ENCODE measurements at places on chromosomes 1 and 21. TPM values are rescaled to one million over a fixed set of nuclear protein-coding genes. Genes with fewer than 3 reads are reported as not detected.

Gene FAM177B
- 8.5 TPM for total RNA-seq

GRCh38 chr1:55869065-55869464 is 653.9 kb upstream of the USP24 start:
- no peak for DNase-seq

Gene NKAIN1
- not detected for total RNA-seq

Gene RNASEL
- 19.5 TPM for total RNA-seq

Gene APCS
- not detected for total RNA-seq

Gene SLAMF9
- not detected for total RNA-seq

- DNase-seq = no peak
Measured at GRCh38 chr1:51653127-51653526, 36.2 kb downstream of the OSBPL9 start.

Gene SGIP1
- total RNA-seq = 1.2 TPM

DNA sequence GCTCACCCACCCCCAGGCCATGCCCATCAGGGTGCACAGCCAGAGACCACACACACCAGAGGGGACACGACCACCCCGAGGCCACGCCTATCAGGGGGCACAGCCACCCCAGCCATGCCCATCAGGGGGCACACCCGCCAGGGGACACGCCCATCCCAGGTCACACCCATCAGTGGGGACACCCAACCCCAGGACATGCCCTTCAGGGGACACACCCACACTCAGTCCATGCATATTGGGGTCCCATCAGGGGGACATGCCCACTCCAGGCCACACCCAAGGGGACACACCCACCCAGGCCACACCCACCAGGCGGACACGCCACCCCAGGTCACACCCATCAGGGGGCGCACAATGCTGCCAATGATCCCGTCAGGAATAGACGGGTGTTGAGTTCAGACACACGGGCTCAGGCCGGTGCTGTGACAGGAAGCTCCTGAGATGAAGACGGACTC is 20.7 kb downstream of the MCM3AP start:
- no peak for DNase-seq

Gene OR2L3
- total RNA-seq = not detected

GRCh38 chr1:195580988-195581387 is 1027.3 kb downstream of the KCNT2 start:
- no peak for DNase-seq

- no peak for DNase-seq
Measured at GRCh38 chr1:41666981-41667631, 182.6 kb upstream of the EDN2 start.

DNA sequence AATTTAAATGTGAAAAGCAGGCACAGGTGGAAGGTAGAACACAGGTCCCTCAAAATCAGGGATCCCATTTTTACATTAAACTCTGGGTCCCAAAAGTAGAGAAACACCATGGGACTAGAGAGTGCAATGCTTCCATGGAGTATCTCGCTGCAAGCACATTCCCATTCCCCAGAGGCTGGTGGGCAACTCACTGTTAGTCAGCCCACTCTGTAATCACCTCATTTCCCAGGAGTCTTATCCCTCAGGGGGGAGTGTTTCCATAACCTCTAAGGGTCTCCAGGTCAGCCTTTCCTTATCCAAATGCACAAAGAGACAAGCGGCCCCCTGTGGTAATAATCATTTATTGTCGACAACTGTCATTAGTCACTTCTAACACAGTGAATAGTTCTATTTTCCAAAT is 490.1 kb upstream of the LRRC7 start:
- DNase-seq = no peak

GRCh38 chr1:205929496-205930194 is 13.6 kb downstream of the SLC26A9 start:
- DNase-seq = no peak

DNA sequence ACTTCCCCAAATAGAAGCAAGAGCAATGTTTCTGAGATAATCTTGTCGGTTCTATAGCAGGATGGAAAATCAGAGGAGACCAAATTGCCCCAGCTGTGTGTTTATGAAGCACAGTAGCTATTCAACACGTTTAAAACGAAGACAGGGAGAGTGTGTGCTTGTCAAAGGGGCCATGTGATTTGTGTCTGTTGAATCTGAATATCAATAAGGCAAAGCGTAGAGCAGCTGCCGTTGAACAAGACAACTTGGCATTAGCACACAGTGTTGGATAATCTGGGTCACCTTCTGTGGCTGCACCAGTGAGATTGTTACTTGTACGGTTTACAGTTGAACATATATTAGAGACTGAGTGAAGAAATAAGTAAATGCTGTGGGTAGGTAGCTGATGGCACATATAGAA is 1.0 kb downstream of the CRB1 start:
- no peak for DNase-seq

Gene S100A11
- 194 TPM for total RNA-seq

Gene DMBX1
- total RNA-seq = not detected

DNA sequence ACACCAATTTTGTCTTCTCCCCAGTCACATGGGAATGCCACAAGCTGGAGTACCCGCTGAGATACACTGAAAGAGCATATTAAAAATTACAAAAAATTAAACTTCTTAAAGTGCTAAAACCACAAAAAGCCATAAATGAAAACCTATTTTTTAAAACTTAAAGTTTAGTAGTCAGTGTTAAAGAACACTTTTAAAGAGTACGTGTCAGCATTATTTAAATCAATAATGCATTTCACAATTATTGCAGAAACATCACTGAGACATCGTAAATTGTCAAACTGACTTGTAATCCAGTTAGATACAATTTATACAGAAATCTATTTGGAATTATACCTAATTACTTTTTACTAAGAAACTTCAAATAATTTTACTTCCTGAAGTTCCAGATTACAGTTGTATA is 22.9 kb downstream of the ZBTB21 start:
- no peak for DNase-seq

DNA sequence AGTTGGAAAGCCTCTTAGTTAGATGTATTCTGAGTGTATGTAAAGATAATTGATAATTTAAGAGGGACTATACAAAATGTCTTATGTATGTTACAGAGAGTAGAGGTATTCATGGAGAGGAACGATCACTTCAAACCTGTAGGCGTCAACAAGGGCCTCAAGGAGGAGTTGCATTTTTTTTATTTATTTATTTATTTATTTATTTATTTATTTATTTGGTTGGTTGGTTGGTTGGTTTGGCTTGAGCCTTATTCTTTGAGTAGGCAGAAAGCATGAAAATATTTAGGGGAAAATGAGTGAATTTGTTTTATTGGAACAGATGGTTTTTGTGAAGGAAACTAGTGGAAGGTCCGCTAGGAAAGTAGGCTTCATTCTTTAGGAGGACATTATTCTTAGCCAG is 8.5 kb downstream of the ANGPTL1 start:
- DNase-seq = no peak

Gene ACTN2
- 0.72 TPM for total RNA-seq

GRCh38 chr1:37394574-37395464 is 79.6 kb upstream of the ZC3H12A start:
- no peak for DNase-seq

Gene LRRIQ3
- 0.16 TPM for total RNA-seq

DNA sequence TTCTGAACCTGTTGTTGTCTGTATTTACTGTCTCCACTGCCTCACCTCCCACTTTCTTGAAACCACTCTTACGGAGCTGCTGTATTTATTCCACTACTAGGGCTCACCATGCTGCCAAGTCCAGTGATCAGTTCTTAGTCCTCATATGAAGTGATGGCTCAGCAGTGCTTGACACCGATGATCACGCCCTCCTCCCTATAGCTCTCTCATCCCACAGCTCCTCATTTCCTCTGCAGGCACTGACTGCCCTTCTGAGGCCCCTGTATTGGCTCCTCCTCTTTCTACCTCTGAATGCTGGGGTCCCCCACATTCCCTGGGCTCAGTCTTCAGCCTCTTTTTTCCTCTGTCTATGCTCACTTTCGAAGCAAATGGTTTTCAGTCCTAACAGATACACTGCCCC is 3.4 kb downstream of the CLCA1 start:
- no peak for DNase-seq
